ENCODE measurements at places on chromosomes 4 and X.

DNA sequence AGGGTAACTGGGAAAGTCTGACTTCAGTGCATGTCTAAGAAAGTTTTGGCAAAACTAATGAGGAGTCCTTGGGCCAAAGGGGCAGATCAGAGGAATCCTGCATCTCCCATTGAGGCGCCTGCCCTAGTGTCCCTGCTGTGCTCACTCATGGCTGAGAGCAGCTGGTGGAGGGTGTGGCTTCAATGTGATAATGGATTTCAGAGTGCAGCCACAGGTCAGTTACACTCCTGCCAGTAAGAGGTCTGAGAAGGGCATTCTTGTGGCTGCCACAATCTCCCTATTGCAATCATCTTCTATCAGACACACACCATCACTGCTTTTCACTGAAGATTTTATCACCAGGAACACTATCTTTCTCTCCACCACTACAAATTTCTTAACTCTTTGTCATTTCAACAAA is 457.1 kb downstream of the MID1IP1 start:
- H3K27ac ChIP-seq, result no peak overlapping the region
- no peak overlapping the region for H3K4me3 ChIP-seq
- no peaks in the 10 kb centered on the region for H3K27me3 ChIP-seq
- no peaks in the 10 kb centered on the region for H3K36me3 ChIP-seq
- DNase-seq, result no peak
- no peaks in the 10 kb centered on the region for H3K4me1 ChIP-seq

GRCh38 chr4:80188801-80189458 is 8.4 kb upstream of the PRDM8 start:
- no peak overlapping the region for H3K27ac ChIP-seq
- DNase-seq, result no peak
- H3K4me3 ChIP-seq, result no peak overlapping the region
- no peaks in the 10 kb centered on the region for H3K36me3 ChIP-seq
- H3K27me3 ChIP-seq, result peaks cover 96% of the 10 kb centered on the region
- peaks cover 5% of the 10 kb centered on the region for H3K4me1 ChIP-seq

DNA sequence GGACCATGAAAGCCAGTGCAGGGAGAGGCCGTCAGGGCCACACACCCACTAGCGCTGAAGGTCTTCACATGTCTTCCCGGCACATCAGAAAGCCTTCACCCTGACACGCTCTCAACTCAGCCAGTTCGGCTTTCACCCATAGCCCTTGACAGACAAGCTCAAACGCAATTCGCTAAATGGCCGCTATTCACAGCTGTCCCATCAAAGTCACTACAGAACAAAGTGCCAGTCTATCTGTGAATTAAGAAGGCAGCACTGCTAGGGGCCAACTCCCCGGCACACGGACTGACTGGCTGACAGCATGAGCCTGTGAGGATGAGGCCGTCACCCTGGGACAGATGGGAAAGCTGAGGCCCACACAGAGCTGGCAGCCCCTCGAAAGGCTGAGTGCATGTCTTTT is 45.7 kb downstream of the ACOX3 start:
- H3K4me1 ChIP-seq, result peaks cover 19% of the 10 kb centered on the region
- H3K27ac ChIP-seq, result peak overlapping the region; percentile 17
- H3K27me3 ChIP-seq, result no peaks in the 10 kb centered on the region
- no peak overlapping the region for H3K4me3 ChIP-seq
- no peak for DNase-seq

- H3K36me3 ChIP-seq, result no peaks in the 10 kb centered on the region
- H3K4me3 ChIP-seq, result no peak overlapping the region
- H3K27me3 ChIP-seq, result no peaks in the 10 kb centered on the region
- no peak overlapping the region for H3K27ac ChIP-seq
Observed at GRCh38 chr4:98625399-98625798, 33.0 kb downstream of the TSPAN5 start.

DNA sequence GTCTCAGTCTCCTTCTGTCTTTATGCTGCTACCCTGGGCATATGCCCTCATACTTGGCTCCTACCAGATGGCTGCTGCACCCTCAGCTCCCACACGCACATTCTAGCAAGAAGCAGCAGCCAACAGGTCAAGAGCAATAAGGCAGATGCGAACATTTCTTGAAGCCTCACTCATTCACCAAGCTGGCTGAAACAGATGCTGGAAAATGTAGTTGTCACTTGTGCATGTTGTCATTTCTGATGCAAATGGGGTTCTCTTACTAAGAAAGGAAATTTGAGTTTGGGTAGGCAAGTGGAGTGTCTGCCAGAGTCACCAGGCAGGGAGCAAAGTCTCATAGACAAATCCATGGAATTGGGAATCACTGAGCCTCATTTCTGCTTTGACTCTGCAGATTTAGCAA is 57.4 kb upstream of the SORBS2 start:
- H3K27me3 ChIP-seq, result no peaks in the 10 kb centered on the region
- H3K4me1 ChIP-seq, result peaks cover 13% of the 10 kb centered on the region
- H3K36me3 ChIP-seq, result no peaks in the 10 kb centered on the region
- DNase-seq, result no peak

GRCh38 chr4:170446782-170447181 is 357.0 kb upstream of the AADAT start:
- no peaks in the 10 kb centered on the region for H3K27me3 ChIP-seq
- H3K4me1 ChIP-seq, result no peaks in the 10 kb centered on the region

DNA sequence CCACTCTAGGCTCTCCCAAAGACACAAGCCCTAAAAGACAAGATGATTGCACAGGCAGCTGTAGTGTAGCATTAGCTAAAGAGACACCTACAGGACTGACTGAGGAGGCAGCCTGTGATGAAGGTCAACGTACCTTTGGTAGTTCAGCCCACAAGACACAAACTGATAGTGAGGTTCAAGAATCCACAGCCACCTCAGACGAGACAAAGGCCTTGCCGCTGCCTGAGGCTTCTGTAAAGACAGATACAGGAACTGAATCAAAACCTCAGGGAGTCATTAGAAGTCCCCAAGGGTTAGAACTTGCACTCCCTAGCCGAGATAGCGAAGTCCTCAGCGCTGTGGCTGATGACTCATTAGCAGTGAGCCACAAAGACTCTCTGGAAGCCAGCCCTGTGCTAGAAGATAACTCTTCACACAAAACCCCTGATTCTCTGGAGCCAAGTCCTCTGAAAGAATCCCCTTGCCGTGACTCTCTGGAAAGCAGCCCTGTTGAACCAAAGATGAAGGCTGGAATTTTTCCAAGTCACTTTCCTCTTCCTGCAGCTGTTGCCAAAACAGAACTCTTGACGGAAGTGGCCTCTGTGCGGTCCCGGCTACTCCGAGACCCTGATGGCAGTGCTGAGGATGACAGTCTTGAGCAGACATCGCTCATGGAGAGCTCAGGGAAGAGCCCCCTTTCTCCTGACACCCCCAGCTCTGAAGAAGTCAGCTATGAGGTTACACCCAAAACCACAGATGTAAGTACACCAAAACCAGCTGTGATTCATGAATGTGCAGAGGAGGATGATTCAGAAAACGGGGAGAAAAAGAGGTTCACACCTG is 306.3 kb downstream of the ANK2 start:
- no peaks in the 10 kb centered on the region for H3K27me3 ChIP-seq
- H3K36me3 ChIP-seq, result peaks cover 9% of the 10 kb centered on the region
- DNase-seq, result no peak
- no peak overlapping the region for H3K27ac ChIP-seq
- H3K4me1 ChIP-seq, result no peaks in the 10 kb centered on the region

Measured in neuronal stem cell (in vitro differentiated cells).